ENCODE measurements at places on chromosomes 12 and 14.

DNA sequence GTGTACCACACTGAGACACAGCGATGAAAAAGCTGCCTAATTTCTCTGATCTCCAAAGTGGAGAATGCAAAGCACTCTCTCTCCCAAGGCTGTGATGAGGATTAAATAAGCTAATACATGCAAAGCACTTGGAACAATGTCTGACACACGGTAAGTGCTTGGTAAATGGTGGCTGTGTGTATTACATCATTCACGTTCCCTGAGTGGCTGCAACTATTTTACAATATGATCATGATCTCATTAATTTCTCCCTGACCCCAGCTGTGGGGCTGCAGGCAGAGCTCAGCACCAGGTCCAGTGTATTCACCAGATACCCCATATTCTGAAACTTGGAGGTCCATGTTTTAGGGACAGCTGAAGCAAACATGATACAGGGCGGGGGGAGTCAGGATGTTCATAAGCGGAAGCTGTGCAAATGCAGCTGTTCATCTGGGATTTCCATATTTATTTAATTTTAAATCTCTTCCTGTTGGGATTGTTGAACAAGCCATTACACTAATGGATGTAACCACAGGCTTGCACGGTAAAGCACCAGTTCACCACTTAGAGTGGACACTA lies 106.4 kb downstream of the CCDC60 start:
- no peak for DNase-seq

DNA sequence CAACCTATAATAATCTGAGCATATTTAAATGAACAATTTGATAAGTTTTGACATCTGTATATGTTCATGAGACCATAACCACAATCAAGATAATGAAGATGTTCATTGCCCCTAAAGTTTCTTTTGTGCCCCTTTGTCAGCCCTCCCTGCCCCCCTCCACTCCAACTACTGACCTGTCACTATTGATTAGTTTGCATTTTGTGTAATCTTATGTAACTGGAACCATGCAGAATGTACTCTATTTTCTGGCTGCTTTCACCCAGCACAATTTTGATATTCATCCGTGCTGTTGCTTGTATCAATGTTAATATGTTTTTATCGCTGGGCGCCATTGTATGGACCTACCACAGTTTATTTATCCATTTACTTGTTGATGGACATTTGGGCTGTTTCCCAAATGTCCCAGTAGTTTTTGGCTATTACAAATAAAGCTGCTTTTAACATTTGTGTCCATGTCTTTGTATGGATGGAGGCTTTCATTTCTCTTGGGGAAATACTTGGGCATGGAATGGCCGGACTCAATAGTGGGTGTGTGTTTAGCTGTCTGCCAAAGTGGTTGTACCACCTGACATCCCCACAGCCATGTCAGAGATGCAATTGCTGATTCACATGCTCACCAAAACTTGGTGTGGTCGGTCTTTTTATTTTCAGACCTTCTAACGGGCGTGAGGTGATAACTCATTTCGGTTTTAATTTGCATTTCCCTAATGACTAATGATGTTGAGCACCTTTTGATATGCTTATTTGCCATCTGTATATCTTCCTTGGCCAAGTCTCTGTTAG lies 38.9 kb downstream of the EML1 start:
- DNase-seq, result no peak

- DNase-seq, result no peak
Observed at GRCh38 chr12:68944296-68945076, 11.5 kb upstream of the CPM start.

DNA sequence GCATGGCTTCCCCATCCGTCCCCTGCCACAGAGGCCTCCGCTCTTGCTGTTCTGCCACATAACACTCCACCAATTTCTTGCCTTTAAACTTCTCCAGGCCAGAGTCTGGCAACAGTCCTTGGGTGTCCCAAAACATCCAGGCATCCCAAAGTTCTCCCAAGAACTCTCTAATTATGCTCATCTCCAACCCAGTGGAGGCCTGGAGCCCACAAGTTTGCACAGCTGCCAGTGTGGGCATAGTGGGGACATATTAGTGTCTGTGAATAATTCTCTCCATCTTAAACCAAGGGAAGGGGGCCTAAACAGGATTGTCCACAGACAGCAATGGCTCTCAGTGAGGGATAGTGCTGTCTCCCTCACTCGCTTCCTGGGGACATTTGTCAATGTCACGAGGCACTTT lies 124.8 kb downstream of the NUAK1 start:
- no peak for DNase-seq

DNA sequence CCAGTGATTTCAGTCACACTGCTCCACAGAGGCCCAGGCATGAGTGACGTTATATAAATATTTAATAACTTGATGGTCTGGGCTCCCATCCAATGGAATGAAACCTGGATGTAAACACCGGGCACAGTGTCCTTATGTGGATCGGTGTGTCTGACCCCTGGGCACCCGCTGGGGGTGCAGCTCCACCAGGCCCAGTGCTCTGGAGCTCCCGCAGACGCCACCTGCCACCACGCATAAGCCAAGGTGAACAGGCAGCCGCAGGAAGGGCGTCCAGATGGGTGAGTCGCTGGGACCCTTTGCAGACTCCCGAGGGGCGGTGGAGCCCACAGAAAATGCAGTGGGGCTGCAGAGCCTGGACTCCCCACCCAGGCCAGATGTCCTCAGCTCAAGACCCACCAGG lies 121.6 kb downstream of the SCARB1 start:
- DNase-seq, result no peak
